Aorta (tissue), 5 donors: ENCODE measurements at places on chromosomes 5 and 9. TPM values are rescaled to one million over a fixed set of nuclear protein-coding genes. Genes with fewer than 3 reads are reported as not detected.

- H3K4me1 ChIP-seq = no peaks in the 10 kb centered on the region
- no peaks in the 10 kb centered on the region for H3K27me3 ChIP-seq
- H3K27ac ChIP-seq = no peak overlapping the region
- no peak overlapping the region for H3K4me3 ChIP-seq
Measured at GRCh38 chr9:15377625-15378540, 44.8 kb upstream of the SNAPC3 start.

DNA sequence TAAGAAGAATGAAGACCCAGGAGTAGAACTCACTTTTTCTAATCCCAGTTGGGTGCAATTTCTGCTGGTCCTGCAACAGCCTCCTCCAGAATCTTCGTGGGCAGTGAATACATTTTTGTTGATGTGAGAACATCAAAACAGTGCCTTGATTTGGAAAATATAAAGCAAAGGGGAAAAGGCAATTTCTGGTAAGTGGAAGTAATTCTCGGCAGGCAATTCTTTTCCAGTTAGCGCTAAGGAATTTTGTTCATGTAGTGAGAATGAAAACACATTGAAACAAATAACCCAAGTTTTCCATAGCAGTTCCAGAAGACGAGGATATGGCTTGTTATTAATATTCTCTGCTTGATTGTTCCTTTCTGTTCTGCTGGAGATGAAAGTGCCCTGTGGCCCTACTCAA, 178.7 kb downstream of the SPATA31D1 start:
- no peak for DNase-seq
- H3K27ac ChIP-seq = no peak overlapping the region
- H3K4me1 ChIP-seq = no peaks in the 10 kb centered on the region
- H3K4me3 ChIP-seq = no peak overlapping the region
- H3K27me3 ChIP-seq = no peaks in the 10 kb centered on the region

GRCh38 chr9:112898872-112899311, 8.2 kb upstream of the SLC46A2 start:
- H3K36me3 ChIP-seq = no peaks in the 10 kb centered on the region
- no peak for DNase-seq
- no peak overlapping the region for H3K4me3 ChIP-seq
- no peak overlapping the region for H3K27ac ChIP-seq
- peaks cover 1% of the 10 kb centered on the region for H3K27me3 ChIP-seq

DNA sequence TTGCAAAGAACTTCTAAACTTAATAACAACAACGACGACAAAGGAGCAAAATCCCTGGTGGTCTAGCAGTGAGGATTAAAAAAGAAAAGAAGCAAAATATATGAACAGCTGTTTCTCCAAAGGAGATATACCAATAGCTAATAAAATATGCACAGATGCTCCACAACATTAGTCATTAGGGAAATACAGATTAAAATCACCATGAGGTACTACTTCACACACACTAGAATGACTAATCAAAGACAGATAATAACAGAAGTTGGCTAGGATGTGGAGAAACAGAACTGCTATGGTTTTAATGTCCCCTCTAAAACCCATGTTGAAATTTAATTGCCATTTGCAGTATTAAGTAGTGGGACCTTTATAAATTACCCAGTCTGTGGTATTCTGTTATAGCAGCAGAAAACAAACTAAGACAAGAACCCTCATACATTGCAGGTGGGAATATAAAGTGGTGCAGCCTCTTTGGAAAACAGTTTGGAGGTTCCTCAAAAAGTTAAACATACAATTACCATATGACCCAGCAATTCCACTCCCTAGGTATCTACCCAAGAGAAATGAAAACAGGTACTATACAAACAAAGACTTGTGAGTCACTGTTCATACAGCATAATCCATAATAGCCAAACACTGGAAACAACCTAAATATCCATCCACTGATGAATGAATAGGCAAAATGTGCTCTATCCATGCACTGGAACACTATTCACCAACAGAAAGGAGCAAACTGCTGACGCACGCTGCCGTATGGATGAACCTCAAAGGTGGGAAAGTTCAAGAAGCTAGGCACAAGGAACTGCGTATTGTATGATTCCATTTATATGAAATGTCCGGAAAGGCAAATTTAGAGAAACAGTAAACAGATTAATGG, 11.4 kb upstream of the DUSP1 start:
- no peaks in the 10 kb centered on the region for H3K27me3 ChIP-seq
- DNase-seq = no peak
- peaks cover 6% of the 10 kb centered on the region for H3K4me1 ChIP-seq
- no peak overlapping the region for H3K27ac ChIP-seq
- H3K36me3 ChIP-seq = no peaks in the 10 kb centered on the region

Gene FGD3
- 13.4 TPM for total RNA-seq

- no peak overlapping the region for H3K27ac ChIP-seq
- H3K27me3 ChIP-seq = no peaks in the 10 kb centered on the region
- H3K36me3 ChIP-seq = no peaks in the 10 kb centered on the region
- DNase-seq = peak; percentile 77
- peak overlapping the region; percentile 100 for H3K4me3 ChIP-seq
Measured at GRCh38 chr5:1521671-1522600, 1.8 kb downstream of the LPCAT1 start.

Gene SHLD3
- 2.7 TPM for total RNA-seq

DNA sequence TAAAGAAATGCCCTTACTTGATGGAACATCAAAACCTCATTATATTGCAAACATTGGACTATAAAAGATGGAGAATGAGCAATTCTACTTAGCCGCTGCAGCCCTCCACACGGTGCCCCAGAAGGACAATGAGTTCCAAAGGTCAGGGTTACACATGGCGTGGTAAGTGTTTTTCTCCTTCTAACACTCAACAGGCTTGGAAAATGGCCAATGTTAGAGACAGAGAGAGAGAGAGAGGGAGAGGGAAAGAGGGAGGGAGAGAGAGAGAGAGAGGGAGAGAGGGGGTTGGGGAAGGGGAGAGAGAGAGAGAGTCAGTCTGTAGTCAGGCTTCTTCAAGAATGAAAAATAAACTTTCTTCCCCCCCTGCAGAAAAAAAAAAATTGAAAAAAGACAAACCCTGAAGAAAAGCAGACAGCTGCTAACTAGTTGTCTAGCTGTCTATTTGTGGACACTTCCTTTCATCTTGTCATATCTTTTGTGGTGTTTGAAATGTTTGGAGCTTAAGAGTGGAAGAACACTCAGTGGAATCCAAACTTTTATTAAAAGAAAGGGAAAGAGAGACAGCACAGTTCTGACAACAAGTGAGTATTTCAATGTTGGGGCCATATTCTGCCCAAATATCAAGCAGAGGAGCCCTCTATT, 324.8 kb downstream of the TMEM38B start:
- no peaks in the 10 kb centered on the region for H3K4me1 ChIP-seq
- no peaks in the 10 kb centered on the region for H3K27me3 ChIP-seq
- H3K4me3 ChIP-seq = no peak overlapping the region
- H3K36me3 ChIP-seq = no peaks in the 10 kb centered on the region

- H3K27me3 ChIP-seq = no peaks in the 10 kb centered on the region
- no peaks in the 10 kb centered on the region for H3K4me1 ChIP-seq
- no peak overlapping the region for H3K4me3 ChIP-seq
- no peaks in the 10 kb centered on the region for H3K36me3 ChIP-seq
- no peak overlapping the region for H3K27ac ChIP-seq
- DNase-seq = no peak
Measured at GRCh38 chr5:143231973-143232812, 171.3 kb downstream of the NR3C1 start.

- no peaks in the 10 kb centered on the region for H3K4me1 ChIP-seq
- no peaks in the 10 kb centered on the region for H3K36me3 ChIP-seq
- no peak overlapping the region for H3K27ac ChIP-seq
- H3K27me3 ChIP-seq = no peaks in the 10 kb centered on the region
- no peak overlapping the region for H3K4me3 ChIP-seq
- no peak for DNase-seq
Measured at GRCh38 chr9:101037430-101037829, 8.9 kb downstream of the PLPPR1 start.

Gene IFNA17
- not detected for total RNA-seq

Gene NPR3
- total RNA-seq = 29.7 TPM

DNA sequence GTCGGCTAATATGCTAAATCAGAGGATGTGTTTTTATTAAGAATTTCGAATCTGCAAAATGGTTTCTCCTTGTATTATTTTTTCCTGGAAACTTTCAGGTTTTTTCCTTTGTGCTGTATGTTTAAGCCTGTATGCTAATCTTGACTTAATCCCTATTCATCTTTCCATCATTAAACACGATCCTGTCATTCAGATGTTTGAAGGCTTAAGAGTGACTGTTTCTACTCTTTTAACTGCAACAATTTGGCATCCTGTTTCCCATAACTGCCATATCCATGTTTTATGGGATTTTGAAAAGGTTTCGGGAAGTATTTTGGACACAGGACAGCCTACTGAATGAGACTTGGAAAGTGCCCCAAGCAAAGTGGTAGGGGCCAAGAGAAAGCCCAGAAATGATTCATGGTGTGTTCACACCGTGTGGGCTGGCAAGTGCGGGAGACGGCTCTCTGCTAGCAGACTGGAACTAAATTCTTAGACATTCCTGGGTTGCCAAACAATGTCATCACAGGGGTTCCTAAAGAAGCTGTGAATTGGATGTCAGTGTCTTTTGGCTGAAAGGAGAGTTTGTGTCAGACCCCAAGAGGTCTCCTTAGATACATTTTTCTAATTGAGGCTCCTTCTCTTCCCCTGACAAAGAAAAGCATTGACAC, 125.4 kb upstream of the ADAMTS16 start:
- H3K4me1 ChIP-seq = no peaks in the 10 kb centered on the region
- H3K36me3 ChIP-seq = no peaks in the 10 kb centered on the region
- H3K4me3 ChIP-seq = no peak overlapping the region
- no peak overlapping the region for H3K27ac ChIP-seq
- H3K27me3 ChIP-seq = no peaks in the 10 kb centered on the region
- no peak for DNase-seq

Gene TSTD2
- total RNA-seq = 22.7 TPM

- no peaks in the 10 kb centered on the region for H3K36me3 ChIP-seq
- no peak for DNase-seq
- H3K4me1 ChIP-seq = no peaks in the 10 kb centered on the region
- H3K4me3 ChIP-seq = no peak within 1 kb of the TSS
- no peak within 1 kb of the TSS for H3K27ac ChIP-seq
Measured at GRCh38 chr5:140840978-140841962, at the start of gene PCDHA8. Gene PCDHA8, plus strand, starts transcription at chr5:140841187. Its CDS starts 135 bp downstream, at chr5:140841322.

DNA sequence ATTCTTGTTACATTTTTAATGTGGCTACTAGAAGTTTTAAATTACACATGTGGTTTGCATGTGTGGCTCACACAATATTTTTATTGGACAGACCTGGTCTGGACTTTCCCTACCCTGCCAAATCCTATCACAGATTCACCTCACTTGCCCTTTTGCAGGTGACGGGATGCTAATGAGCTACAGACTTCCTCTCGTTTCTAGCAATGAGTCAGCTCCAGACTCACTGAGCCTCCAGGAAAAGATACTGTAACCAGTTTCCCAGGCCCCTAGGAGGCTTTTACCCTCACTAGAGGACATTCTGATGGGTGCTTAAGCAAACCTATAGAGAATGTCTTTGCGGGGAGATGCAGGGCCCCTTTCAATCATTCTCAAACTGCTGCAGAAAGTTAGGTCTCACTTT, 135.4 kb downstream of the WDR41 start:
- H3K4me1 ChIP-seq = peaks cover 4% of the 10 kb centered on the region
- H3K4me3 ChIP-seq = no peak overlapping the region
- H3K27me3 ChIP-seq = no peaks in the 10 kb centered on the region
- no peaks in the 10 kb centered on the region for H3K36me3 ChIP-seq

Gene PCDHA11
- 0.19 TPM for total RNA-seq

Gene PCDHGA3
- total RNA-seq = 7.4 TPM

- H3K4me3 ChIP-seq = no peak overlapping the region
- DNase-seq = no peak
- H3K4me1 ChIP-seq = no peaks in the 10 kb centered on the region
- no peak overlapping the region for H3K27ac ChIP-seq
Measured at GRCh38 chr5:150525781-150526180, 17.9 kb downstream of the NDST1 start.

Gene NTNG2
- total RNA-seq = 5.3 TPM

DNA sequence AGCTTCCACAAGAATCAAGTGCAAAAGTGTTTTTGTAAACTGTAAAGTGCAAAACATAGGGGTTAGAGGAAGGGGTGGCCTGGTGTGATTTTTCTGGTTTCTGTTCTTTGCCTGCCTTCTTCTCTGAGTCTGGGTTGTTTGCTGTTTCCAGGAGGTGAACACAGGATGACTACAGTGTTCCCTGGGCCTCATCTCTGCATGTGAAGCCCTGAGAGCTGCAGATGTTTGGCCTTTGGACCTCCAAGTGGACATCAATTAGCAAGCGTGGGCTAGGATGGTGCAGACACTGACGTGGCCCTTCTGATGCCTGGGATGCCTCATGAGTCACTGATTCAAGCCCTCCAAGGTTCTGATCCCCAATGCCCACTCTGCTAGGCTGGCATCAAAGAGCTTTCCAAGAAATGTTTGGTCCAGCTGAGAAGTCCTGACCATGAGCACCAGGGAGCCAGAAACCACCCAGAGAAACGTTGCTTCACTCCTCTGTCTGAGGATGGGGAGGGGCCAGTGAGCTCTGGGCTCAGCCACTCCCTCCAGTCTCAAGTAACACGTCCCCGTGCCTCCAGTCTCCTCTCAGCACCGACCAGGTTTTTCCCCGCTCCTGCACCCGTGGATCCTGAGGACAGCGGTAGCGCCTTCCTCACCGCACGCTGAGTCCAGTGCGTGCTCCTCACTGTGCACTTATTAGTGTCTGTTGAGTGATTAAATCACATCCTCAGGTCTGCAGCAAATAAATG, 7.6 kb downstream of the IL9 start:
- no peak overlapping the region for H3K4me3 ChIP-seq
- DNase-seq = no peak
- H3K27me3 ChIP-seq = no peaks in the 10 kb centered on the region
- H3K27ac ChIP-seq = no peak overlapping the region
- no peaks in the 10 kb centered on the region for H3K36me3 ChIP-seq
